ENCODE measurements at places on chromosomes 1 and 21.

GRCh38 chr1:228076796-228077430, 5.6 kb upstream of the ARF1 start:
- no peak for DNase-seq

GRCh38 chr1:204077979-204078696, 5.2 kb downstream of the SOX13 start:
- DNase-seq = no peak

DNA sequence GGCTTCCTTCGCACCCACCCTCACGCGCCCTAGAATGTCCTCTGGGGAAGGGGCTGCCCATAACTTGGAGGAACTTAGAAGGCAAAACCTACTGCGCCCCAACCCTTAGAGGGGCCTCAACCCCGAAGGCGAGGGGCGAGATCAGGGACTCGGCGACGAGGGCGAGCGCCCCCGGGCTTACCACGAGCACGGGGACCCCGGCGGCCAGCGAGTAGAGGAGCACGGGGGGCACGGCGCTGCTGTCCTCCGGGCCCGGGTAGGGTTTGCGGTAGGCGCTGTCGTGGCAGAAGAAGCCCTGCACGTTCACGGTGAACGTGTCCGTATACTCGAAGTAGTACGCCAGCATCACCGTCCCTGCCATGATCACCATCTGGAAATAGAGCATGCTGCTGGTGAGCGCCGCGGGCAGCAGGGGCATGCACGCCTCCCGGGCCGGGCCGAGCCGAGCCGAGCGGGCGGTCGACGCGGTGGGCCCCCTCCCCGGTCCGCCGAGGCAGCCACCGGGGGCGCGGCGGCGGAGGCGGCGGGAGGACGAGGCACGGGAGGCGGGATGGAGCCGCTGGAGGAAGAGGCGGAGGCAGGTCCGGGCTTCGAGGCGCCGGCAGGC, 304 bp downstream of the PLPPR5 start:
- peak; percentile 25 for DNase-seq

GRCh38 chr1:217982331-217983050, 302.6 kb upstream of the RRP15 start:
- DNase-seq = no peak

- peak; percentile 47 for DNase-seq
Observed at GRCh38 chr1:85134583-85135391, 66.0 kb downstream of the SYDE2 start.

DNA sequence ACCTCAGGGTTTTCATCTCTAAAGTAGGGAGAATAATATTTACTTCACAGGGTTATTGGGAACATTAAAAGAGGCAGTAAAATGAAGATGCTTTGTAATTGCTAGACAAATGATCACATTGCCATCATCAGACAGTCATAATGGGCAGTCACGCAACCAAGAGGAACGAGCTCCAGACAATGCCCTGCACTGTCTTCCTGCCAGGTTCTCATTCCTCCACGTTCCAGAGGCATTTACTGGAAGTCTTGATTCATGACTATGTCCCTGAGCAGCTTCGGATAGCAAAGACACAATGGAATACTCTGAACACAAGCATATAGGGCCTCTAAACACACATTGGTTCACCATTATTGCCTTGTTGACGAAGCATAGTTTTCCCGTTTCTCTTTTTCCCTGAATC, 389.7 kb downstream of the NTNG1 start:
- DNase-seq = no peak

DNA sequence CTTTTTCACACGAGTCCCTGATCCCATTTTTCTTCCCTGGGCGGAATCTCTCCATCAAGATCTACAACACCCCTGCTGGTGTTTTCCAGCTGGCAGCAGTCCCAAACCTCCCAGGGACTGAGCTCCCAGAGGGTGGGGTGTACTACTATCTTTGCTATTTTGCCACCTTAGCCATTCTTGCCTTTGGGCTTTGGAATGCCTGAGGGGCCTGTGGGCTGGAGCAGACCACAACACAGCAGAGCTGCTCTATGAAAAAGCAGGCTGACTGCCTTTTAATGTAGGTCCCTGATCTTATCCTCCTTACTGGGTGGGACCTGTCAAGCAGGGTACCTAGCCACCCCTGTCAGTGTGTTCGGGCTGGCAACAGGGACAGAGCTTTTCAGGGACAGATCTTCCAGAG, 91.9 kb downstream of the KCNT2 start:
- DNase-seq = no peak

- no peak for DNase-seq
Observed at GRCh38 chr1:235441159-235441685, 63.0 kb downstream of the B3GALNT2 start.

DNA sequence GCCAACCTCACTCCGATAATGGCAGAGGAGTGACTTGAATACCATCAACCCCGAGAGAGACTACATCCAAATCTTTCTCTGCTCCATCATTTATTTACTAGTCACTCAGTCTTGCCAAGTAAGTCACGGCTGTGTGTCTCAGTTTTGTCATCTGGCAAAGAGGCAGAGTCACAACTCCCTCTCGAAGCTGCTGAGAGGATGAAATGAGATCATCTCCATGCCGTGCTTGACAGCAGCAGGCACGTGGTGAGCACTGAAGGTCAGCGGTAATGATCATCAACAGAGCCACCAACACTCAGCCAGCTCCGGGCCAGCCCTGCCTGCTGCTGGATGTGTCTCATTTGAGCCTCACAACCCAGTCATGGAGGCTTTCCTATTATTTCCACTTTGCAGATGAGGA, 19.9 kb downstream of the ALDH4A1 start:
- DNase-seq = peak; percentile 49

DNA sequence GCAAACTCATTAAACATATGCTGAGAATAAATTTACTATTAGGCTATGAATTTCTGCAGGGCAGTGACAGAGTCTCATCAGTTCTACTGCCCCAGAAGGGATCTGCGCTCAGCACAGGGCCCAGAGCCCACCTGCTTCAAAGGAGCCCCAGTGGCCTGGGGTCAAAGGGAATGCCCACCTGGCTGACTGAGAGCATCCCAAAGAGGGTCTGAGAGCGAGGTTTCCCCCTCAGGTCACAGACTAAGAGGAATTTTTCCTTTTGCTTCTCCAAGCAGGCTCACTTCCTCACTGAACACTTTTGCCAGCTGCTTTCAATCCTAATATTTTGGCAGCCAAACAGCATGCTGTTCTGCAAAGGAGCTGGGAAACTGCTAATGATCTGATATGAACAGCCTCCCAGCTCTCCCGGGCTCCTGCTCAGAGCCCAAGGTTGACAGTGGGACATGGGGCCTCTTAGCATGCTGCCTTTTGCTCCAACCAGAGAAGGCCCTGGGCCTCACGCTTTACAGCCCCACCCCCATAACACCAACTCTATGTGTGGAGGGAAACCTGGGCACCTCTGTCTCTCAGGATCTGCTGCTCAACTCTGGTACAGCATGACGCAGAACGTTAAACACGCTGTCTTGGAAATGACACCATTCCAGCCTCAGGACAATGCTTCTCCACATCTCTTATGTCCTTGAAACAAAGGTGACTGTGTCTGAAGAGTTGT, 70.7 kb upstream of the SYT6 start:
- no peak for DNase-seq

DNA sequence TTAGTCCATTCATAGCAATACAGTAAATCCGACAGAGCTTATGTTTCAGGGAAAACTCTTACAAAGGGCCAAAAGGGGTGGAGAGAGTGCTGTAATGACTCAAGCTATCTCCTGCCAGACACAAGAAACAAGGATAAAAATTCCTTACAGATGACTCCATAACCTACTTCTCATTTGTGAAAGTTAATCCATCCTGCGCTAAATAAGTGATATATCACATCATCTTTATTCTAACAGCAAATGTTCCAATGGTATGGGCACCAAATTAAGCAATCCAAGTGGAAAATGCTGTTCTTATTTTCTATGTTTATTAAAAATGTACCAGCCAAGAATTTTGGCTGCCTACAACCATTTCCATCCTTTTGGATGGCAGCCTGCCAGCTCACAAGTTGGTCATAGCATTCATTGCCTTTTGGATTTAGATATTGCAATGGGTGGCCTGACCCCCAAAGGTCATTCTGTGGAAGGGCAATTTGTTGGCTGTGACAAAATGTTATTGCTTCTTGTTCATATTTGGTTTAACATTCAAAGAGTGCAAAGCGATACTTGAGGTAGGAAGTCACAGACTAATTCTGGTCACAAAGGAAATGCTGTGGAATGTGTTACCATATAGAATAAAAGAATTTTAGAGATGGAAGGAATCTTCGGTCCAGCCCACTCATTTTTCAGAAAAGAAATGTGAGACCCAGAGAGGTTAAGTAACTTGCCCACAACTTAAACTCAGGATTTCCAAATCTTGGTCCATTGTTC, 2.8 kb upstream of the ENAH start:
- peak; percentile 98 for DNase-seq

GRCh38 chr1:228830185-228830953, 95.1 kb downstream of the RHOU start:
- DNase-seq = no peak

- DNase-seq = no peak
Observed at GRCh38 chr1:118122234-118123004, 62.6 kb downstream of the SPAG17 start.

DNA sequence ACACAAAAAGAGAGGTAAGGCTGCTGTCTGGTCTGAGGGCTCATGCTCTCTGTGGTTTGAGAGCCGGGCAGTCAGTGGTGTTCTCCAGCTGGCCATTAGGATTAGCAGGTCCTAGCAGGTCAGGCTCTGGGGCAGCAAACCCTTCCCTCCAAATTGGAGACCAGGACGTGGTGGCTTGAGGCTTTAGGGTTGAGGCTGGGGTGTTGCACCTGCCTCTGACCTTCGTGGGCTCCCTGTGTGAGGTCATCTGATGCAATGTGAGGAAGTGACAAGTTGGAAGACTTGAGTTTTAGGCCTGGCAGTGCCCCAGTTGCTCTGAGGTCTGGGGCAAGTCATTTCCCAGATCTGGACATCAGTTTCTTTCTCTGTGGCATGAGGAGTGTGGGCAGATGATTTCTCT, 24.4 kb downstream of the SZRD1 start:
- DNase-seq = no peak

GRCh38 chr1:69737527-69738185, 169.9 kb downstream of the LRRC7 start:
- DNase-seq = peak; percentile 81

- DNase-seq = no peak
Observed at GRCh38 chr1:87318056-87318650, 10.5 kb upstream of the LMO4 start.

DNA sequence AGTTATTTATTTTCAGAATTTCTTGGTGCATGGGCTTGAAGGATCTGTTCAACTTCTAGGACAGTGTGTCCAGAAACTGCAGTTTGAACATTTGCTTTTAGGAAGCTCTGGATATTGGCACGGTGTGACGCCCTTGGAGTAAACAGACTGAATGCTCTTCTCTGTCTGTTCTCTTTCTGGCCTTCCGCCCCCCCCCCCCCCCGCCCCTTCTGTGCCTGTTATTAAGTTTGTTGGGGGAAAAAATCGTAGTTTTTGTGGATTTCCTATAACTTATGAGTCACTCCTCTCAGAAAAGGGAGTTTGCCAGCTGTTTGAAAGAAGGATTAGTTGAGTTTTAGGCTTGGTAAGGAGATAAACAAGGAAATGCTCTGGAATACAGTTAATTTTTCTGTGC, 1.2 kb downstream of the KCTD3 start:
- DNase-seq = peak; percentile 86

- DNase-seq = no peak
Observed at GRCh38 chr21:41967708-41968107, 13.9 kb upstream of the C2CD2 start.

- DNase-seq = peak; percentile 46
Observed at GRCh38 chr1:178093951-178094738, at the start of gene RASAL2. RASAL2 (plus strand) TSS chr1:178094104; CDS start chr1:178094493, 389 bp downstream.

DNA sequence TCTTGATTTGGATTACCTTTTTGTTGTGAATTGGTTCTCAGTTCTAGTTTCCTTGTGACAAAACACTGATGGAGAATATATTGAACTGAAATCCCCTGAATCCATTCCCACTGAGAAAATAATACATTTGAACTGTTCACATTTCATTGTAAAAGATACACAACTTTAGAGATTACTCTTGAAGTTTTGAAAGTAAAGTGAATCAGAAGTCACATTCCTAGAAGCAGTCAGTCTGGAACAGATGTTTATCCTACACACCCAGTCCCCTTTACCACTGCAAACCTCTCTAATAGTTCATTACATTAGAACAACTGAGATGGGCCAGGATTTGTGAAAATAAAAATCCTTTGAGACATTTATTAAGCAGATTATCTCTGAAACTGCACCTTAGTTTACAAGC, 3.4 kb downstream of the RERE start:
- DNase-seq = no peak

DNA sequence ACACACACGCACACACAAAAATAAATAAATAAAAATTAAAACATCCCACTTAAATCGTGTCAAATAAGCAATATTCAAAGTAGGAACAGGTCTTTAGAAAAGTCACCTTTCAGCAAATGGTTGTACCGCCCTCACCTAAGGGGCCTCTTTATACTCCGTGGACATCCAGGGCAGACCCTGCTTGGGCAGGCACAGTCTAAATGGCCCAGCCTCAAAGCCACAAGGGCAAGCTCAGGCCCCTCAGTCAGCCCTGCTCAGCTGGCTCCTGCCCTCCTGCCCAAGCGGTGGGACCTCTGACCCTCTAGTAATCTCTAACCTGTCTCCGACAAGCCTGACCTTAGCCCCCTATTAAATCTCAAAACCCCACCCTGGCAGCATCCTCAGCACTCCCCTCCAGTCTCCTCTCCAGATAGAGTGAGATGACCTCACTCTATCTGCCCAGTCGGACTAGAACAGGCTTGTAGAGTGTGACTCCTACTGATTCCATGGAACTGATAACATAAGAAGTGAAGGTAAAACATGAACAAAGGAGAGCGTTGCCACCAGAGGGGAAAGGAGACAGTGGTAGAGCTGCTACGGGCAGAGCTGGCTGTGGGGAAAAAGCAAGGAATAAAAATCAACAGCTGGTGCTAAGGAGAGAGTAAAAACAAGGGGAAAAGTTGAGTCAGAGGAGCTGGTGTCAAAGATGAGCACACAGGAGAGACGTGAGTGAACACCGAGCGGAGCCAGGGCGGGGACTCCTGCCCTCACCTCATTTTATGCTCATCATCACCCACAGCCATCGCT, 36.0 kb downstream of the SIPA1L2 start:
- DNase-seq = peak; percentile 20

- DNase-seq = no peak
Observed at GRCh38 chr1:226645279-226645976, 93.7 kb downstream of the ITPKB start.

GRCh38 chr1:205916541-205916940, 26.7 kb downstream of the SLC26A9 start:
- peak; percentile 41 for DNase-seq

DNA sequence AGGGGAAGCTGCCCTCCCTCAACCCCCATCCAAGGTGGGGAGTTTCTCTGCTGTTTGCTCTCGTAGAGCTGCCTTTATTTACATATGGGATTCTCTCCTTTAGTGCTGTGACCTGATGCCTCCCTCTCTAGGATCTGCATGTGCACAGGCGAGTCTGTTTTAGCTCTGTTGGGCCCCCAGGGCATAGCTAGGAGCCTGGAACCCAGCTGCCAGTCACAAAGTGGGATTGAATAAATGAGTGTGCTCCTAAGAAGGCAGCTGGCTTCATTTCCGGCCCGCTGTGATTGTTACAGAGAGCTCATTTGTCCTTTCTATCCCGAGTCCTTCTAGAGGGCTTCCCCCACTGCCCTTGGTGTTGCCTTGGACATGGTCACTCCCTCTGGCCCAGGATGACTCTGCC, 176.6 kb downstream of the GRIK3 start:
- DNase-seq = no peak
